Urinary bladder (tissue), 4 donors: ENCODE measurements at places on chromosomes 7 and 10. TPM values are rescaled to one million over a fixed set of nuclear protein-coding genes. Genes with fewer than 3 reads are reported as not detected.

SFTPA1 gene
- polyA plus RNA-seq = not detected

DNA sequence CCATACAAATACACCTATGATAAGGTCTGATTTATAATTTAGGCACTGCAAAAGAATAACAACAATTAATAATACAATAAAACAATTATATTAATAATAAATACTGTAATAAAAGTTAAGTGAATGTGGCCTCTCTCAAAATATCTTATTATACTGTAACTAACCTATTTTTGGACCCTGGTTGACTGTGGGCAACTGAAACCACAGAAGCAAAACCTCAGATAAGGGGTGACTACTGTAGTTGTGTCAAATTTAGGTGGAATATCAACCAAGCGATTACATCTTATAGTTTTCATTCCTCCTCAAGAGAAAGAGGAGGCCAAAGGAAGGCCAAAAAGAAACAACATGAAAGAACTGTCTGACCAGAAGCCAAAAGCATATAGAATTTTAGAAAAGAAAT, 103.9 kb downstream of the SKAP2 start:
- no peak for DNase-seq

GRCh38 chr7:159023746-159024145, 120.9 kb downstream of the VIPR2 start:
- DNase-seq = no peak

- DNase-seq = no peak
Measured at GRCh38 chr7:79489371-79489770, 35.9 kb upstream of the MAGI2 start.

GRCh38 chr7:152868122-152869040, 108.8 kb downstream of the ACTR3B start:
- no peak for DNase-seq

- no peak for DNase-seq
Measured at GRCh38 chr10:125983161-125983560, 86.8 kb downstream of the FANK1 start.

DNA sequence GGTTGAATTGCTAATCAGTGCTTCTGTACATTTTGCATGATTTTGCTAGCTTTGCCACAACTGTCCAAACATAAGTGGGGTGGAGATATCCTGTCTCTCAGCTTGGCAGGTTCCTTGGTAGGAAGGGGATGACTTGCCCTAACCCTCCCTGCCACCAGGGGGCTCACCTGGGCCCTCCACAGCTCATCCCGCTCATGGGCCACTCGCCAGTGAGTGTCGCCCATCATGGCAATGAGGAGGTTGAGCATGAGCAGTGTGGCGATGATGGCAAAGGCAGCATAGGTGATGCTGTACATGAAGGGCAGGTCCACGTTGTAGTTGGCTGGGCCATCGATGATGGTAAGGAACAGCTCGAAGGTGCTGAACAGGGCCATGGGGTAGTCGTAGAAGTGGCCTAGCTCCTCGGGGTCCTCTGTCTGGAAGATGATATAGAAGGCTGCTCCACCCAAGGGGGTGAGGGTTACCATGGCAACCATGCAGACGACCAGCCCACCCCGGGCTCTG, 12.2 kb downstream of the TRPV6 start:
- no peak for DNase-seq
